ENCODE measurements at places on chromosomes 13 and 19. TPM values are rescaled to one million over a fixed set of nuclear protein-coding genes. Genes with fewer than 3 reads are reported as not detected.

The ZNF541 gene
- 0.22 TPM for total RNA-seq

DNA sequence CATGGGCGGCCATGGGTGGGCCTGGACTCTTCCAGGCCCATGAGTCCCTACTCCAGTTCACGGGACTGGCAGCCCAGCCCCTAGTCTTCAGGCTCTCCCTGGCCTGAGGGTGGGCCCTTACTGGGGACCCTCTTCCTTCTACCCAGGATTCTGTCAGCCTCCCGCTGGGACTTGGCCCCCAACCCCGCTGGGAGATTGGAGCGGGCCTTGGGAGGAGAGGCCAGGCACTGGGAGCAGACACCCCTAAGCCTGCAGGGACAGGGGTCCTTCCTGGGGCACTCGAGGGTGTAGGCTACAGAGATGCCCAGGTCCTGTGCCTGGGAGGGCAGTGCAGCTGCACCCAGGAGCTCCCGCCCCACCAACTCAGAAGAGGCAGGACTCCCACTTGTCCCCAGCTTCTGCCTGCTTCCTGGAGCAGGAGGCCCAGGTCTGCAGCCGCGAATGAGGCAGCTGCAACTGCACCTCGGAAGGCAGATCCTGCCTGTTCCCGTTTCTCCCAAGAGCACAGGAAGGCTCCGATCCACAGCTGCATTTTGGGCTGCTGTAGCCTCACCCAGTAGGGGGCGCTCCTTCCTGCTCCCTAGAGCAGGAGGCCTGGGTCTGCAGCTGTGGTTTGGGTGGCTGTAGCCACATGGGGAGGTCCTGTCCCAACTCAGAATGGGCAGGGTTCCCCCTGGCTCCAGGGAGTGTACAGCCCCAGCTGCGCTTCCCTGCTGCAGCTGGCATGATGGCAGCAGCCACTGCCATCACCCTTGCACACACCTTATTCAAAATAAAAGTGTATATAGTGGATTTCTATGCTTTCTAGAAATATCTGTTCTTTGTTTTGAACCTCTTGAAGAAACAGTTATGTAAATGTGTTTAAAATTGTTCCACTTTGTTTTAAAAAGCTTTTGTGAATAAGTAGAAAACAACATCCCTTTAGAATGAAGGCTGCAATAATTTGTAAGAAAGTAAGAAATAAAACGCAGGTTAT, 46.8 kb downstream of the TEX26 start:
- no peaks in the 10 kb centered on the region for H3K36me3 ChIP-seq
- no peak overlapping the region for H3K27ac ChIP-seq
- peaks cover 30% of the 10 kb centered on the region for H3K27me3 ChIP-seq

The CEACAM4 gene
- not detected for total RNA-seq

DNA sequence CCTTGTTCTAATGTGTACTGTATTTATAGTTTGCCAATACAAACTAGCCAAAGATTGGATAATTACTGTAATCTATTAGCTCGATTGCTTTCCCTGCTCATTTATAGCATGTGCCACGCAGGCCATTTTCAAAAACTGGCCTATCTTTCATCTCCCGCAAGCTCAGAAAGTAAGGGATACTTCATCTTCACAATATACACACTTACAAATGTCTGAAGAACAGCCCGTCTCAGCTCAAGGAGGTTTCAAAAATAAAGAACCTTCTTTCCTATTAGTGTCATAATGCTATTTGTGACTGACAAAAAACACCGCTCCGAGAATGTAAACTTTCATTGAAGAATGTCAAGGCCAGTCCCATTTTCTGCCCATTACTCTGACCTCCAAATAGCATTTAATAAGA, 306.4 kb upstream of the ZNF507 start:
- H3K4me1 ChIP-seq = peaks cover 3% of the 10 kb centered on the region
- no peaks in the 10 kb centered on the region for H3K36me3 ChIP-seq
- H3K27ac ChIP-seq = no peak overlapping the region
- DNase-seq = no peak
- no peak overlapping the region for H3K4me3 ChIP-seq

GRCh38 chr13:34070006-34070405, 252.1 kb downstream of the RFC3 start:
- H3K27ac ChIP-seq = no peak overlapping the region
- H3K36me3 ChIP-seq = no peaks in the 10 kb centered on the region
- H3K27me3 ChIP-seq = no peaks in the 10 kb centered on the region
- no peaks in the 10 kb centered on the region for H3K4me1 ChIP-seq

GRCh38 chr19:48970923-48971395, 5.8 kb downstream of the FTL start:
- H3K27ac ChIP-seq = peak overlapping the region; percentile 54
- H3K27me3 ChIP-seq = no peaks in the 10 kb centered on the region
- H3K4me3 ChIP-seq = no peak overlapping the region
- peaks cover 16% of the 10 kb centered on the region for H3K4me1 ChIP-seq
- peaks cover 26% of the 10 kb centered on the region for H3K36me3 ChIP-seq

- H3K27me3 ChIP-seq = no peaks in the 10 kb centered on the region
- H3K36me3 ChIP-seq = peaks cover 18% of the 10 kb centered on the region
- peak overlapping the region; percentile 98 for H3K27ac ChIP-seq
- no peak for DNase-seq
- H3K4me1 ChIP-seq = peaks cover 28% of the 10 kb centered on the region
- peak overlapping the region; percentile 99 for H3K4me3 ChIP-seq
Observed at GRCh38 chr19:39389631-39390414, 1.1 kb downstream of the PAF1 start.

The KL gene
- 0.72 TPM for total RNA-seq

The NKPD1 gene
- not detected for total RNA-seq

The GRK1 gene
- total RNA-seq = not detected

DNA sequence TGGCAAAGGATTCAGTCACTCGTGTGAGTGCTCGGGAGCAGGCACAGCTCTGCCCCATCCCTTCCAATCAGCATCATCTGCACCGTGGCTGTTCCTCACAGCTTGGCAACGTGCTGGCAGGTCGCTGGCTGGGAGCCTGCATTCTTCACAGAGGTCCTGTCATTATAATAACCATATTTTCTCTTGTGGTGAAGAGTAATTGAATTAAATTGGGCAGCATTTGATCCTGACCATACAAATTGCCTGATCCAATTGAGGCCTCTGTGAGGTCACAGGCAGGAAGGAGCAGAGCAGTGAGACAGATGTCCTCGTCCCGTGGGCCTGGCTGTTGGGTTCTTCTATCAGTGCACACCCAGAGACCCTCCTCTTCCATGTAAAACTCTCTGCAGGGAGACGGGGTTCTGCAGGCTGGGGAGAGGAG, 407.8 kb downstream of the COG6 start:
- no peaks in the 10 kb centered on the region for H3K27me3 ChIP-seq
- H3K36me3 ChIP-seq = no peaks in the 10 kb centered on the region
- H3K4me1 ChIP-seq = peaks cover 29% of the 10 kb centered on the region

DNA sequence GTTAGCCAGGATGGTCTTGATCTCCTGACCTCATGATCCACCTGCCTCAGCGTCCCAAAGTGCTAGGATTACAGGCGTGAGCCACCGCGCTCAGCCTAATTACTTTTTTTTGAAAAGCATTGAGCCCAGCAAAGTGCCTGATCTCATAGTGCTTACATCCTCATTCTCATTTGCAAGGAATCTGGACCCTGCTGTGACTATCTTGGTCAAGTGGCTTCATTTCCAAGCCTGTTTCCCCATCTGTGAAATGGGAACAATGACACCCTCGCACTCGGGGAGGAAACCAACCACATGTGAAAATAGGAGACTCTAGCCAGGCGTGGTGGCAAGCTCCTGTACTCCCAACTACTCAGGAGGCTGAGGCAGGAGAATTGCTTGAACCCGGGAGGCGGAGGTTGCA, 1.6 kb upstream of the PLEKHA4 start:
- no peak overlapping the region for H3K4me3 ChIP-seq
- no peak for DNase-seq
- peaks cover 26% of the 10 kb centered on the region for H3K36me3 ChIP-seq
- H3K27me3 ChIP-seq = no peaks in the 10 kb centered on the region
- no peak overlapping the region for H3K27ac ChIP-seq
- peaks cover 27% of the 10 kb centered on the region for H3K4me1 ChIP-seq

The LGALS14 gene
- 0.70 TPM for total RNA-seq

The FCGBP gene
- total RNA-seq = 8.0 TPM

The CILP2 gene
- total RNA-seq = 0.23 TPM

DNA sequence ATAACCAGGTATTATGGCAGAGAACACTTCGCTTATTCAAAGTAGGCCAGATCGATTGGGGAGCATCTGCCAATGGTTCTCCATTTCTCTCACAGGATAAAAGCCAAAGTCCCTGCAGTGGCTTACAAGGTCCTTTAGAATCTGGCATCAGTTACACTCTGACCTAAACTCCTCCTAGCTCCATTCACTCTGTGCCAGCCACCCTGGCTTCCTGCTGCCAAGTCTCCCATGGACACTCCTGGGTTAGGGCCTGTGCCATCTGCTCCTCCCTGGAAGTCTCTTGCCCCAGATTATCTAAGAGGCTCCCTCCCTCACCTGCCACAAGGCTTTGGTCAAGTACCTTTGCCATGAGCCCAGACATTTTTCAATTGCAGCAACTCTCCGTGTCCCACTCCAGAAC, 649.2 kb downstream of the DACH1 start:
- H3K27ac ChIP-seq = no peak overlapping the region
- H3K4me3 ChIP-seq = no peak overlapping the region

GRCh38 chr13:94210816-94211215, 268.7 kb downstream of the DCT start:
- H3K27ac ChIP-seq = no peak overlapping the region
- H3K4me3 ChIP-seq = no peak overlapping the region
- no peaks in the 10 kb centered on the region for H3K36me3 ChIP-seq
- no peaks in the 10 kb centered on the region for H3K27me3 ChIP-seq

DNA sequence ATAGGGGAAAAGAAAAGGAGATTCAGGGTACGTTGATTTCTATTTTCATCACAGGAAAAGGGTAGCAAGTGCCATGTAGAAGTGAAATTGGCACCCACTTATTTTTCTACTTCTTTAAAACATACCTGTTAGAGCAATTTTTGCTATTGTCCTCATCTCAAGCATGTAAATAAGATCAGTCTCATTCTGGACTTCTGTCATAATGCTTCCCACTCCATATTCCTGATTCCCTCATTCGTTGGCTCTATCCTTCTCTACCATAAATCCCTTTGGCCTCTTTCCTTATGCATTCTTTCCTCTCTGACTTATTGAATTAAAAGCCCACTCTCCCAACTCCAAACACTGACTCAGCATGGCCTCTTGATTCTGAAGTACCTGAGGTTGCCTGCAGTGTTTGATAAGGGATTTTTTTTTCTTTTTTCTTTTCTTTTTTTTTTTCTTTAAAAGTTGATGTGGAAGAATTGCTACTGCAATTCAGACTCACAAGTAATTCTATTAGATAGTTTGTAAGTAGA, 465.7 kb downstream of the SLITRK6 start:
- H3K36me3 ChIP-seq = no peaks in the 10 kb centered on the region
- no peaks in the 10 kb centered on the region for H3K27me3 ChIP-seq
- no peak overlapping the region for H3K4me3 ChIP-seq
- no peak overlapping the region for H3K27ac ChIP-seq
- no peaks in the 10 kb centered on the region for H3K4me1 ChIP-seq

DNA sequence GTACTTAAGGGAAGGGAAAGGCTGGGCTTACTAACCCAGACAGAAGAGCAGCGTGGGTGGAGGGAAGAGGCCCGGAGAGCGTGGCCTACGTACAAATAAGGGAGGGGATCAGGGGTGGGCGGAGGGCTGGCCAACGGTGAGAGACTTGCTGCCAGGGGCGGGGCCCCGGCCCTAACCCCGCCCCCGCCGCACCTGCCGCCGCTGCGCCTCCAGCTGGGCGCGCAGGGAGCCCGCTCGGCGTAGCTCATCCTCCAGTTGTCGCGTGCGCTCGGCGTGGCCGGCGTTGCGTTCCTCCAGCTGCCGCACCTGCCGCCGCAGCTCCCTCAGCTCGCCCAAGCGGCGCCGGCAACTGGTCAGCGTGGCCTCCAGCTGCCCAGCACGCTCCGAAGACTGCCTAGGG, 5.7 kb downstream of the HOOK2 start:
- H3K27me3 ChIP-seq = no peaks in the 10 kb centered on the region
- no peak overlapping the region for H3K4me3 ChIP-seq
- peak; percentile 57 for DNase-seq

The RFPL4A gene
- total RNA-seq = not detected

DNA sequence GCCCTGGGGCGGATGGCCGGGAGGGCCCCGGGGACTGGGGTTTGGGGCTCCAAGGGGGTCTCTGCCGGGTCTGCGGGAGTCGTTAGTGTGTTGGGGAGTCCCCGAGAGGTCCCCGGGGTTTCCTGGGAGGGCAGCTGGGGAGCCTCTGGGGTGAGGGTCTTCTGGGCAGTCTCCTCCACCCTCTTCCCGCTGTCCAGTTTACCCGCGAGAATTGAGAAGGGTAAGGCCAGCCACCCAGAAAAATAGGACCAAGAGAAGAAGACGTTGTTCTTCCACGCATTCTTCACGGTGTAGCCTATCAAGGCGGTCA, 1.0 kb upstream of the ETFB start:
- H3K27ac ChIP-seq = peak overlapping the region; percentile 96
- H3K36me3 ChIP-seq = peaks cover 32% of the 10 kb centered on the region

DNA sequence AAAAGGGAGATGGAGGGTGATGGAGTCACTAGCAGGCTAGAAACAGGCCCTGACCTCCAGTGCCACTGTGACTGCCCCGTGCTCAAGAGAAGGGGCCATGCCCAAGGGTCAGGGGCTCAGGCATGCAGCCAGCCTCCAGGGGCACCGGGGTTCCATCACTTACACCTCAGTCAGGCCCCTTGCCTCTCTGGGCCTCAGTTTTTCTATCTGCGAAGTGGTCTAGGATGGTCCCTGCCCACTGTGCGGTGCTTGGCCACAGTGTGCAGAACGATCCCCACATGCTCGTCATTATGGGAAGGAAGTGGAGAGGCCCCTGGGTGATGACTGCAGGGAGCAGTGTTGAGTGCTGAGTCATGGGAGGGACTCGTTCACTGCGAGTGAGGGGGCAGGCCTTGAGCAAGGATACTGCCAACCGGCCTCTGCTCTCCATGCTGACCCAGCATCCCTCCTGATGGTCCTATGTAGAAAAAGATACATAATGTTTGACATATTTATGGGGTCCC, 23.1 kb downstream of the TMED1 start:
- no peak for DNase-seq
- H3K4me3 ChIP-seq = no peak overlapping the region
- H3K27ac ChIP-seq = peak overlapping the region; percentile 7
